Stimulated activated CD8-positive, alpha-beta memory T cell treated with anti-CD3 and anti-CD28 coated beads, Interleukin-4, amount 100 ng/mL, for 1 hour (primary cell): ENCODE measurements at places on chromosomes 7 and 10.

DNA sequence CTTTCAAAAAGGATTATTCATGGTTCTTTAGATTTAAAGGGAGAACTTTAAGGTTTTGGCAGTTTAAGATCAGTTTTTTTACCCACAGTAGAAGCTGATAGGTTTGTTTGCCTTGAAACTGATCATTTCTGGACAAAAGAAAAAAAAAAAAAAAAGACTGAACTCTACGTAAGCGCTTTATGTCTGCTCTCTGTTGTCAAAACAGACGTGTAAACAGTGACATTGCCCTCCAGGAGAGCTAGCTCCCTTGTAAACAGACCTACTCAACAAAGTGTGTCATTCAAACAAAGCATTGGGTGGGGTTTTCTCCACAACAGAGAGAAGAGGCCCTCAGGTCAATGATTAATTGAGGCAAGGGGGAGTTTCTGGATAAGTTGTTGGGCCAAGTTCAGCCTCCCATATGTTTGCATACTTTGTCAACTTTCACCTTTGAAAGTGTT, 568.1 kb upstream of the LRRN3 start:
- no peak for DNase-seq

- no peak for DNase-seq
Observed at GRCh38 chr10:4984971-4985594, 18.6 kb downstream of the AKR1C2 start.

GRCh38 chr10:4234661-4235060, 449.7 kb upstream of the KLF6 start:
- DNase-seq = no peak

- DNase-seq = no peak
Observed at GRCh38 chr10:34116220-34116641, 698.9 kb downstream of the PARD3 start.

- DNase-seq = no peak
Observed at GRCh38 chr10:70744617-70745143, 40.5 kb downstream of the TBATA start.

DNA sequence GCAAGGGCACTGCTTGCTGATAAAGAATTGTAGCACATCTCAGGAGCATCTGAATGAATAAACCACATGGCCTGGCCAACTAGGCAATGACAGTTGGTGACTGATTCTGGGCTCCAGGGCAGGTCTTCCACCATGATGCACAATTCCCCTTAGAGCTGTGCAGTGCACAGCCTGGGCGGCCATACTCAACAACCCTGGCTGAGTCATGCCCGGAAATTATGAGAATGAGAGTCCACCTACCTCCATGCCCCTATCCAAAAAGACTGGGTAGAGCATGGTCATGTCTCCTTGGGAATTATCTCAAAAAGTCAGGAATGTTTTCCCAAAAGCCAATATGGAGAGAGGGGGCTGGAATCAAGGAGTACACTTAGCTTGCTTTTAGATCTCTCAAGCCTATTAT, 425.6 kb downstream of the PLXNA4 start:
- no peak for DNase-seq

- DNase-seq = no peak
Observed at GRCh38 chr10:11869743-11870460, 46.7 kb downstream of the PROSER2 start.

DNA sequence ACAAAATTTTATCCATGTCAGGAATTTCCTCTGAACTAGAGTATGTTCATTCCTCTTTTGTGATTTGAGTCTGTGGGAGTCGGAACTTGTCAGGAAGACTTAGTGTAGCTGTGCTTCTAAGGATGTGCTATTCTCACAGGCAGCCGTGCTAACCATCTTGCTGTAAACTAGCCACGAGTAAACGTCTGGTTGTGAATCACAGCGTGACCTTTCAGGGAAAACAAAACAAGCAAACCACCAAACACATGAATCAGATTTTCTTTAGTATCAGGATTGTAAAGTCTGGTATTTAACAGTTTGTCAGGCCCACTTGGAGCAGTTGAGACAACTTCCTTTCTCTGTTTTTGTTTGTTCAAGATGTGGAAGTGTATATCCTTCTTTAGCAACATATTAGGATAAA, 32.0 kb downstream of the AUTS2 start:
- DNase-seq = no peak

DNA sequence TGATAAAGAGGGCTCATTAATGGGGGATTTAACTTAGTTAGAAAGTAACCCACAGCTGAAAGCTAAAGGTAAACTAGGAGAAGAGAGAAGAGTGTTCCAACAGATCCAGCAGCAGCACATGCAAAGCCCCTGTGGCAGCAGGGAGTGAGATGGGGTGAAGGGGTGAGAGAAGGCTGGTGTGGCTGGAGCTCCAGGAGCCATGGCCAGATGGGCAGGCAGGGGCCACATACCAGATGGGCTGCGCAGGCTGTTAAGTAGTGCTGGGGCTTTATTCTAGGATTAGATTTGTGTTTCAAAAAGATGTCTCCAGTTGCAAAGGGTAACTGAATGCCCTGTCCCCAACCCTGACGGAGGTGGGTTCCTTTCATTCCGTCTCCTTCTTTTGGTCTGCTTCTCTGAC, 33.2 kb downstream of the HIF1AN start:
- DNase-seq = no peak

GRCh38 chr7:78099715-78100394, 301.3 kb downstream of the PHTF2 start:
- DNase-seq = no peak

- no peak for DNase-seq
Observed at GRCh38 chr7:147298611-147299043, 1182.0 kb downstream of the CNTNAP2 start.

GRCh38 chr10:6124666-6125065, 35.8 kb downstream of the RBM17 start:
- no peak for DNase-seq

GRCh38 chr10:51783941-51784340, 84.5 kb upstream of the CSTF2T start:
- no peak for DNase-seq

DNA sequence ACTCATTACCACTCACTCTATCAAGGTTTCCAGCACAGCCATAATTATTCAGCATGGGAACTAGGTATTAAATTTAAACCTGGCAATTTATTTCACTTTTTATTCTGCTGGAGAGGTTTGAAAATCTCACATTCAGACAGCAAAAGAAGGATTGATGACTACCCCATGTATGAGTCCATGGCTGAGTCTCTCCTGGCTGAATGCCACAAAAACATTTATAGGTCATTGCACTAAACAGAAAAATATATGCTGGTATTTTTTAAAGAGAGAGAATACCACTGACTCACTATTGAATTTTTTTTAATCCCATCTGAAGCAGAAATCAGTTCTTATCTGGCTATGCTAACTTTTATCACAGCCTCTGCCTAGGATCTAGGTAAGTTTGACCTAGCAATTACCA, 336.3 kb downstream of the PPP1R3A start:
- DNase-seq = no peak

DNA sequence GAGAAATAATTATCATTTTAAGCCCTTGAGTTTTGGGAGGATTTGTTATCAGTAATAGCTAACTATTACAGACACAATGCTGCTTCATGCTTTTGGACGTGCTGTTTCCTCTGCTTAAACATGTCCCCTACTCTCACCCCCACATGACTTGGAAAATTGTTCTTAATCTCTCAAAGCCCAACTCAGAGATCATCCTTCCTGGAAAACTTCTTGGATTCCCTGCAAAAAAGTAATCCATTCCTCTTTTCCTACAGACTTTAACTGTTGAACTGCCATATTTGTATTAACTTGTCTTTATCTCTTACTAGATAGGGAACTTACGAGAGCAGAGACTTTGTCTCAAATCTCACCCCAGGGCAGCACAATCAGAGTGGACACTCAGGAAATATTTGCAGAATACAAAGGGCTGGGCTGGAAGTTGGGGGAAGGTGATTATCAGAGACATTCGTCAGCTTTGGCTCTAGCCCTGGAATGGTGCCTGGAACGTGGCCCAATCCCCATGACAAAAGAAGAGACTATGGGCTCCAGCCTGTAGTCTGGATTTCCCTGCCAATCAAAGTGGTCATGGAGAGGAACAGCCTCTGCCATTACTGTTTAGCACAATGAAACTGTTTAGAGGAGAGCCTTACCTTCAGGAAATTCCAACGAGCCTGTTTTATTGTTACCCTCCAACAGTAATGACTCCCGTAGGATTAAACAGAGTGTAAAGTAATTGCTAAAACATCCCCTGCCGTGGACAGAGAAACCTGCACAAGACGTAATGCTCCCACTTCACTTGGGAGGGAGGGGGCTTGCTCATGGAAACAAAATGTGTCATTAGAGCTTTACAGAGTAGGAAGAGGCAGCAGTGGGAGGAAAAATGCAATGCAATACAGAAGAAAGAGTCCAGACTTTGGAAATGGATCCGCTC, 140.4 kb upstream of the AUTS2 start:
- DNase-seq = no peak

DNA sequence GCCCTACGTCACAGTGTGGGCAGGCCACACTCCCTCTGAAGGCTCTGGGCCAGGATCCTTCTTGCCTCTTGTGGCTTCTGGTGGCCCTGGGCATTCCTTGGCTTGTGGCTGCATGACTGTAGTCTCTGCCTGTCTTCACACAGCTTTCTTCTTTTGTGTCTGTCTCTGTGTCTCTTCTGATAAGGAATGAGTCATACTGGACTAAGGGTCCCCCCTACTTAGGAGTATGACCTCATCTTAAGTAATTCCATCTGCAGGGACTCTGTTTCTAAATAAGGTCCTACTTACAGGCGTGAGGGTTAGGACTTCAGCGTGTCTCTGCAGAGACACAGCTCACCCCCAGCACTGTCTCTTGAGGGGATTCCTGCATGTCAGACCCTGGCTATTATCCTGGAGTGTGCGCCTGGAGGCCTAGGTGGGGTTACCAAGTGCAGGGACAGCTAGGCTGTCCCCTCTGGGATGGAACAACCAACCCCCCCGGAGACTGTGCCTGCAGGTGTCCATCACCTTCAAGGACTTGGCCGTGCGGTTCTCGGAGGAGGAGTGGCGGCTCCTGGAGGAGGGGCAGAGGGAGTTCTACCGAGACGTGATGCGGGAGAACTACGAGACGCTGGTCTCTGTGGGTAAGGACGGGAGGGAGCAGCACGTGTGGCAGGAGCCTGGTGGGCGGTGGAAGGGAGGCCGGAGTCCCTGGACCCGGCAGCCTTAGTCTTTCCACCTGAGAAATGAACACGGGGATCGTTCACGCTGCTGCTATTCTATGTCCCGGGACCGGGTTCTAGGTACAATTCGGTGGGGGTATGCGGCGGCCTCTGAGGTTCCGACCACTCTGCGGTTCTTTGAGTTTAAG, 54.1 kb downstream of the ZNF467 start:
- no peak for DNase-seq

- no peak for DNase-seq
Observed at GRCh38 chr10:76149602-76150138, 718.2 kb downstream of the LRMDA start.

DNA sequence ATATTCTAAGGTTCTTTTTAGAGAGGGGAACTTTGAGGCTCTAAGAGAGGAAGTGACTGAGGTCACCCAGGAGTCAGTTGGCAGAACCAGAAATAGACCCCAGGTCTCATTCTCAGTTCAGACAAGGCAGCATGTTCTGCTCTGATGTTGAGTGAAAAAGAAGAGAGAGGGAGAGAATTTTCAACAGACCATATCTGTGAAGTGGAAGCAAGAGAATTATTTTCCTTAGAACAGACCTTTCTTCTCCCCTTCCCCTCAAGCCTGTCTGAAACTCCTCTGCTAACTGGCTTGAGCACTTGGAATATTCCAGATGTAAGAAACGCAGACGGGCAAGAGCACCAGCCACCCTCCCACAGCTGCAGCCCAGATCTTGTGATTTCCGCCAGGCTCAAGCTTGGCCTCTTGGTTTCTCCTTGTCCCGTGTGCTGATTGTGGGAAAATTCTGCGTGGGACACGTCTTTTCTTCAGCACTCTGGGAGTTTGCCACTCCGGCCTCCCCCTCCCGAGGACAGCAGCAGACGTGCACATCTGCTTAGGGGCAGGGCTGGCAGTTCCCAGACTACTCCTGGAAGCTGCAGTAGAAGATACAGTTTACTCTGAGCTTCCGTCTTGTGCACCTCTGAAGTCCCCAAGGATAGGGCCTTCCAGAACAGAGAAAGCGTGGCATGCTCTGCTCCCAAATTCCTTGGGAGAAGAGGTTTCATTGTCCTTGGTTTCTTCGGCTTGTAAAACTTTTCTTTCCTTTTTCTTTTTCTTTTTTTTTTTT, 22.7 kb upstream of the IKZF1 start:
- DNase-seq = no peak

DNA sequence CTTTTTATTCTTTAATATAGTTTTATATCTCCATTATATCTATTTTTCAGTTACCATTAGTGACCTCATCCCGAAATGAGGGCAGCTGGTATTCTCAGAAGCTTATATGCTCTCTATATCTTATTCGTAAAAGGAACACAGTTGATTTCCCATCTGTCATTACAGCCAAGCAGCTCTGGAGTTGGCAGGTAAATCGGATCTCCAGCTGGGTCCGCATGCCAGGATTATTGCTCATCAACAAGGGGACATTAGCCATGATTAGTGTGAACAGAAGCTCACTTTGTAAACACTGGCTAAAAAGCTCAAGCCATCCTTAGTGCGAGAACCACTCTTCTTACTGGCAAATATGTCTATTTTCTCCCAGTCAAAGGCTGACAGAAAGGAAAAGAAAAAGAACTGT, 180.3 kb downstream of the NPSR1 start:
- no peak for DNase-seq

DNA sequence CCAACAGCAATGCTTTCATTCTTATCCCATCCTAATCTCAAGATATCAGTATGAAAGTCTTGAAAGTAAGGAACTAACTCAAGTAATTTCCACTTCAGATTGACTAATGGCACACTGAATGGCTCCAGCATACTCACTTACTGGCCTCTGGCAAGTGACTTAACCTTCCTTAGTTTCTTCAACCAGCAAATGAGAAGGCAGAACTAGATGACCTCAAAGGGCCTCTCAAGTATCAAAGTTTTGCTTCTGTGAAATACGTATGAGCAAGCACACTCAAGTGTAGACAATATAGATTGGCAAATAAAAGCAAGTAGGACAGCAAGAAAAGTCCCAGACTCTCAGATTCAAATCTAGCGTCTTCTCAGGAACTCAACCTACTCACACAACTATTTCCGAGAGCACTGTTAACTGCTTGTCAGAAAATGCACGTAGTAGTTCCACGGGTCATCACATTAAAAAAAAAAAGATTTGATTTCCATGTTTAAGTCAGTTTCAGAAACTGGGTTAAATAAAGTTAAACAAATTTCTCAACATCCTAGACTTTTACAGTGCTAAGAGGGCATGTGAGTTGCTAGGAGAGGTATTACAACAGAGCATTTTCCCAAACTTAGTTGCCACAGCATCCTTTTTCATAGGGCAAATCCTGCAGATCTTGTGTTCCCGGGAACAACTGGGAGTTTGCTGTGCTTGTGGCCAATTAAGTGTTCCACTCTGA, 276.9 kb upstream of the KLF14 start:
- no peak for DNase-seq

- DNase-seq = no peak
Observed at GRCh38 chr7:116671681-116672595, at the start of gene MET. TSS of gene MET (plus strand) at chr7:116672196. CDS start at chr7:116699085, 26,889 bp downstream.
